ENCODE measurements at places on chromosomes 5 and 9. TPM values are rescaled to one million over a fixed set of nuclear protein-coding genes. Genes with fewer than 3 reads are reported as not detected.

- no peak overlapping the region for H3K4me3 ChIP-seq
- no peaks in the 10 kb centered on the region for H3K27me3 ChIP-seq
- no peak for DNase-seq
- H3K27ac ChIP-seq = no peak overlapping the region
- H3K36me3 ChIP-seq = no peaks in the 10 kb centered on the region
- no peaks in the 10 kb centered on the region for H3K4me1 ChIP-seq
Measured at GRCh38 chr9:26012797-26013196, 334.6 kb upstream of the TUSC1 start.

DNA sequence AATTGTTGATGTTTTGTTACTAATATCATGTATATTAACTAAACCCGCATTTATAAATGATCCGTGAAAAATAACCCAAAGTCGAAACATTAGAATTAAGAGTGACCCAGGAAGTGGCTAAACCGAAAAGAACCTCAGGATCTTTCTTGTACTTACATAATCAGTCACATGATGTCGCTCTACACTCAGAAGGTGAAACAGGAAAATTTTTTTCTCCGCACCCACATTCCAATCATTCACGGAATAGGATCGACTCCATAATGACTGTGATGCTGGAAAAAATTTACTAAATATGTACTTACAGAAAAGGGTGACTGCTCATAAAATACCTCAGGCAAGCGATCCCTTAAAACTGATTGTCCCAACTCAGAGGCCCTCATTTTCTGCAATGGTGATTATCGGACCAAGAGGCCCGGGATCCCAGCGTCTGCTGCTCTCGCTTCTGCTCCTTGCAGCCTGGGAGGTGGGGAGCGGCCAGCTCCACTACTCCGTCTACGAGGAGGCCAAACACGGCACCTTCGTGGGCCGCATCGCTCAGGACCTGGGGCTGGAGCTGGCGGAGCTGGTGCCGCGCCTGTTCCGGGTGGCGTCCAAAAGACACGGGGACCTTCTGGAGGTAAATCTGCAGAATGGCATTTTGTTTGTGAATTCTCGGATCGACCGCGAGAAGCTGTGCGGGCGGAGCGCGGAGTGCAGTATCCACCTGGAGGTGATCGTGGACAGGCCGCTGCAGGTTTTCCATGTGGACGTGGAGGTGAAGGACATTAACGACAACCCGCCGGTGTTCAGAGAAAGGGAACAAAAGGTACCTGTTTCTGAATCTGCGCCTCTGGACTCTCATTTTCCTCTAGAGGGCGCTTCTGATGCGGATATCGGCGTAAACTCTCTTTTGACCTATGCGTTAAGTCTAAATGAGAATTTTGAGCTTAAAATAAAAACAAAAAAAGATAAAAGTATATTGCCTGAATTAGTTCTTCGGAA is at the start of gene PCDHA12:
TSS of gene PCDHA12 (plus strand) at position 224 of the 981 bp plus-strand sequence. CDS start at position 389, 165 bp downstream.
- no peak within 1 kb of the TSS for H3K4me3 ChIP-seq
- H3K27ac ChIP-seq = no peak within 1 kb of the TSS
- no peaks in the 10 kb centered on the region for H3K27me3 ChIP-seq
- no peaks in the 10 kb centered on the region for H3K4me1 ChIP-seq
- DNase-seq = no peak

- peaks cover 21% of the 10 kb centered on the region for H3K4me1 ChIP-seq
- no peak overlapping the region for H3K4me3 ChIP-seq
- no peak for DNase-seq
- H3K36me3 ChIP-seq = no peaks in the 10 kb centered on the region
Measured at GRCh38 chr9:19410594-19410993, 1.8 kb downstream of the ACER2 start.

GRCh38 chr9:81103597-81104471 is 585.5 kb downstream of the TLE1 start:
- H3K4me1 ChIP-seq = no peaks in the 10 kb centered on the region
- H3K27me3 ChIP-seq = no peaks in the 10 kb centered on the region
- H3K27ac ChIP-seq = no peak overlapping the region
- no peak overlapping the region for H3K4me3 ChIP-seq
- no peaks in the 10 kb centered on the region for H3K36me3 ChIP-seq

- no peak overlapping the region for H3K4me3 ChIP-seq
- H3K4me1 ChIP-seq = peaks cover 6% of the 10 kb centered on the region
- DNase-seq = no peak
- no peaks in the 10 kb centered on the region for H3K27me3 ChIP-seq
- no peaks in the 10 kb centered on the region for H3K36me3 ChIP-seq
Measured at GRCh38 chr5:55180016-55180415, 7.0 kb upstream of the CDC20B start.

DNA sequence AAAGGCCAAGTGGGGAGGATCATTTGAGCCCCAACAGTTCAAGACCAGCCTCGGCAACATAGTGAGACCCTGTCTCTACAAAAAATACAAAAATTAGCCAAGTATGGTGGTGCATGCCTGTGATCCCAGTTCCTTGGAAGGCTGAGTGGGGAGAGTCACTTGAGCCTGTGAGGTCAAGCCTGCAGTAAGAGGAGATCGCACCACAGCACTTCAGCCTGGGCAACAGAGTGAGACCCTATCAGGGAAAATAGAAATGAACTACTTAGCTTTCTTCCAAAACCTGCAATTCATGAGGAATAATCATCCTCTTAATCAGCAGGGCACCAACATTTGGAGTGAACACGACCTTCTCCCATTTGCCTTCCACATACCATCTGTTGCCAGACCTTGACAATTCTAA is 96.1 kb downstream of the OR2K2 start:
- H3K4me1 ChIP-seq = no peaks in the 10 kb centered on the region
- H3K27me3 ChIP-seq = no peaks in the 10 kb centered on the region
- no peak overlapping the region for H3K4me3 ChIP-seq
- H3K27ac ChIP-seq = no peak overlapping the region

DNA sequence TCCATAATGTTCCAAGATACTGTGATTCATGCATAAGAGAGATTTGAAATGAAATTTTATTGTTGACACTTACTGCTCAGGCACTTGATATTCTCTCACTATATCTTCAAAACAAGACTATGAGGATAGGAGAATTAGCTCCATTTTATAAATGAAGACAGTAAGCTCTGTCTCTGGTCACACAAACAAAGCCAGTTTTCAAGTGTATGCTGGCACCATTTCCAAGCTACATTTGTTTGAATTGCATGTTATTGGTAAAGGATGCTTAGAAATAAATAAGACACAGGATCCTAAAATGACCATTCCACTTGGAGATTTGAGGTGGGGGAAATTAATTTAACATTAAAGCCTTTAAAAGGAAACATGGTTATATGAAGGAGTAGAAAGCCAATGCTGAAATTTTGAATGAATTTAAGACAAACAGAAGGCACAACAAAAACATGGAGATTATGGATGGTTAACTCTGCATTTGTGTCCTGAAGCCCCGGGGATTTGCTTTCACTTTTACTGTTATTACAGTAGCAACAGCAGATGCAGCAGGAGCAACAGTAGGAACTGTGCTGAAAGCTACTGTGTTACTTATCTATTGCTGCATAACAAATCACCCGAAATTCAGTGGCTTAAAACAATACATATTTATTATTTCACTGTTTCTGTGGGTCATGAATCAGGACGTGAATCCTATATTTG is 79.7 kb upstream of the ASTN2 start:
- DNase-seq = no peak
- H3K27ac ChIP-seq = no peak overlapping the region
- H3K4me3 ChIP-seq = no peak overlapping the region
- H3K27me3 ChIP-seq = no peaks in the 10 kb centered on the region
- no peaks in the 10 kb centered on the region for H3K36me3 ChIP-seq
- H3K4me1 ChIP-seq = no peaks in the 10 kb centered on the region

DNA sequence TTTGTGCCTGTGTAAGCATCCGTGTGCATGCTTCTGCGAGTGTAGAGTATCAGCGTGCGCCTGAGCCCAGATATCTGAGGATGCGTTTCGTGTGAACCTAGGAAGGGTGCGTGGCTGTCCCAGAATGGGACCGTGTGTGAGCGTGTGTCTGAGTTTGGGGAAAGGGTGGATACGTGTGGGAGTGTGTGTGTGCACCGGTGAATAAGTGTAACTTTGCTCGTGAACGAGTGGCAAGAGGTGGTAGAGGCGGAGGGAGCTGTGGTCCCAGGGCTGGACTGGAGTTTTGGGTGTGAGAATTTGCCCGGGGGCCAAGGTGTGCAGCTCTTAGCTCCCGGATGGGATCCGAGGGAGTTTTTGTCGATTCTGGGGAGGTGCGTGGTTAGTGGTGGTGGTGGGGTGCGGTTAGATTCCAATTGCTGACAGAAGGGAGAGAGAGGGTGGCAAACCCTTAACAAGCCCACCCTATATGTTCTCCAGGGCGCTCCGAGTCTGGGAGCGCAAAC is 686 bp upstream of the COL27A1 start:
- no peak overlapping the region for H3K27ac ChIP-seq
- H3K27me3 ChIP-seq = peaks cover 63% of the 10 kb centered on the region
- no peaks in the 10 kb centered on the region for H3K4me1 ChIP-seq
- H3K4me3 ChIP-seq = no peak overlapping the region
- no peak for DNase-seq
- H3K36me3 ChIP-seq = no peaks in the 10 kb centered on the region

DNA sequence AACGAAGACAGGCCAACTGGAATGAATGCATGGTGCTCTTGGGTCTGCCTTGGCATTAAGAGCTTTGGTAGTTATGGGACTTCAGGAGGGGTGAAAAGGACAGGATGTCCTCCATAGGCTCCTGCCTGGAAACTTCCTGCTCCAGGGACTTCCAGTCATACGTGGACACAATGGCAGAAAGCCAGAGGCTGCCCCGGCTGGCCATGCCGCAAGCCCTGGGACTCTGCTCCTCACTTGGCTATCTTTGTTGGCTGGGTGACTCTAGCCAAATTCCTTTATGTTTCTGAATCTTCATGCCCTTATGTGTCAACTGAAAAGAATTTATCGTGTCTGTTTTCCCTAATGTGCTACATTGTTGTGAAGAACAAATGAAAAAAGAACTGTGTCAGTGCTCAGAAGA is 136.9 kb downstream of the SIL1 start:
- no peaks in the 10 kb centered on the region for H3K4me1 ChIP-seq
- no peaks in the 10 kb centered on the region for H3K36me3 ChIP-seq
- no peaks in the 10 kb centered on the region for H3K27me3 ChIP-seq
- no peak overlapping the region for H3K27ac ChIP-seq
- H3K4me3 ChIP-seq = no peak overlapping the region

DNA sequence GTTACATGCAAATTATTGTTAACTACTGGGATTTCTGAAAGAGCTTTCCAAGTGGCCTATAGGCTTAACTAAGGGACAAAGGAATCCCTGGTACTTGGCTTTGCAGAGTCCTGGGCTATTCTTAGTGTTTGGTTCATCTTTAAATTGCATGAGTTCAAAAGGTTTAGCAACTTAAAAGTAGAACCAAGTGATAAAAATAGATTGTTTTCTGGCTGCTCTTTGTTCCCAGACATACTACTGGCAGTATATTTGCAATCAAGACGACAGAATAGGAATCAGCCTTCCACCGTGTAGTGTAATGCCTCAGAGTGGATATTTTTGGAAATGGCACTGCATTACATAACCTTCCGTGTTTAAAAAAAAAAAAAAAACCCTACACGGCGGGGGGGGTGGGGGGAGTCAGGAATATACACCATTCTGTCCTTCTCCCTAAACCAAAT is 1.0 kb downstream of the NREP start:
- no peak overlapping the region for H3K27ac ChIP-seq
- H3K36me3 ChIP-seq = no peaks in the 10 kb centered on the region
- no peak overlapping the region for H3K4me3 ChIP-seq
- DNase-seq = no peak
- H3K4me1 ChIP-seq = no peaks in the 10 kb centered on the region

- peaks cover 94% of the 10 kb centered on the region for H3K36me3 ChIP-seq
- H3K27me3 ChIP-seq = no peaks in the 10 kb centered on the region
- H3K27ac ChIP-seq = no peak overlapping the region
- DNase-seq = no peak
Measured at GRCh38 chr9:129633848-129634247, 7.9 kb downstream of the NTMT1 start.

DNA sequence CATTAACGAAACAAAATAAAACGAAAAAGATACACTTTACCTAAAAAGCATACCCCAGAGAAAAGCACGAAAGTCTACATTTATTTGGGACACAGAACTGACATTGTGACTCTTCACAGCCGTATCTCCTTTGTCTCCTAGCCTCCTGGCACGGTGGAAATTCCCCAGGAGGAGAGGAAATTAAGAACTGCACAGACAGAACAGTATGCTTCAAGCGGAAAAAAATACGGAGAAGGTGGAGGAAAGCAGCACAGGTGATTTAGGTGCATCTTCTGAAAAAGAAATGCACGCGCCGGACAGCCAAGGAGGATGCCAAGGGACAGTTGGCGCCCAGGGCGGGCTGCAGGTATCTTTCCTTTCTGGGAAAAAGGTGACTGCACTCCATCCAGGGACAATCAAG is 32.0 kb downstream of the DDX31 start:
- no peak overlapping the region for H3K27ac ChIP-seq
- no peaks in the 10 kb centered on the region for H3K27me3 ChIP-seq
- no peaks in the 10 kb centered on the region for H3K4me1 ChIP-seq
- H3K36me3 ChIP-seq = peaks cover 80% of the 10 kb centered on the region
- H3K4me3 ChIP-seq = no peak overlapping the region

GRCh38 chr5:124605541-124605940 is 140.9 kb downstream of the ZNF608 start:
- H3K4me3 ChIP-seq = no peak overlapping the region
- H3K27me3 ChIP-seq = no peaks in the 10 kb centered on the region
- DNase-seq = no peak
- H3K27ac ChIP-seq = no peak overlapping the region

- H3K36me3 ChIP-seq = no peaks in the 10 kb centered on the region
- no peaks in the 10 kb centered on the region for H3K27me3 ChIP-seq
- H3K4me1 ChIP-seq = no peaks in the 10 kb centered on the region
- peak; percentile 73 for DNase-seq
- H3K27ac ChIP-seq = peak overlapping the region; percentile 73
Measured at GRCh38 chr9:34158362-34158869, 20.4 kb upstream of the UBAP1 start.

- H3K4me1 ChIP-seq = no peaks in the 10 kb centered on the region
- H3K4me3 ChIP-seq = no peak overlapping the region
- H3K27ac ChIP-seq = no peak overlapping the region
- H3K36me3 ChIP-seq = no peaks in the 10 kb centered on the region
Measured at GRCh38 chr5:73918791-73919221, 292.8 kb downstream of the ARHGEF28 start.

GRCh38 chr5:168282120-168282519 is 9.3 kb upstream of the WWC1 start:
- H3K36me3 ChIP-seq = no peaks in the 10 kb centered on the region
- H3K27ac ChIP-seq = no peak overlapping the region

- H3K4me1 ChIP-seq = no peaks in the 10 kb centered on the region
- DNase-seq = no peak
- no peaks in the 10 kb centered on the region for H3K27me3 ChIP-seq
- H3K36me3 ChIP-seq = no peaks in the 10 kb centered on the region
- H3K4me3 ChIP-seq = no peak overlapping the region
- no peak overlapping the region for H3K27ac ChIP-seq
Measured at GRCh38 chr9:13110766-13111417, 168.6 kb downstream of the MPDZ start.

CACFD1 gene
- total RNA-seq = 1.4 TPM

CAVIN4 gene
- 0.20 TPM for total RNA-seq

NUTM2F gene
- total RNA-seq = not detected

NFX1 gene
- total RNA-seq = 29.9 TPM

C9orf50 gene
- total RNA-seq = not detected

BARHL1 gene
- total RNA-seq = not detected

KIF4B gene
- total RNA-seq = 0.07 TPM

ZFP2 gene
- not detected for total RNA-seq

SPINK7 gene
- total RNA-seq = not detected

NINJ1 gene
- total RNA-seq = 8.3 TPM

All from K562 (cell line).